ENCODE measurements at places on chromosomes 11 and 22.

GRCh38 chr22:32331236-32331917, 26.3 kb upstream of the RFPL3 start:
- DNase-seq, result no peak

- DNase-seq, result no peak
These were observed at the start of gene RAB36 for GRCh38 chr22:23144932-23145877. Gene RAB36 (plus strand): TSS chr22:23145477. CDS start chr22:23146617, 1,140 bp downstream.

- no peak for DNase-seq
These were observed 128.9 kb downstream of the CCDC34 start for GRCh38 chr11:27234043-27234668.

DNA sequence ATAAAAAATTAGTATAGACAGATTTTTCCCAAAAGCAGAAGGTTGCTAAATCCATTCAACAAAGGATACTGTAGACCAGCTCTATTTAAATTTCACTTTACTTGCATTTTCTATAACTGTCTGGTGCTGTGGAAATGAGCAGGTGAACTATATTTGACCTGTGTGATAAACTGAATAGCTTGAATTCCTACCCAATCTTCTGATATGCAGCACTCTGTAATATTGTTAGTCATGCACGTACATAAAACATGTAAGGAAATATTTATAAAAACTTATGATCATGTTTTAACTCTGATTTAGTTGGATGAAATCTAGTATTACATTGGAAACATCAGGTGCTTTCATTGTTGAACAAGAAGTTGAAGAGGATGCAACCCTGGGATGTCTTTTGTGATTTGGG, 213.6 kb downstream of the DBX1 start:
- DNase-seq, result no peak

DNA sequence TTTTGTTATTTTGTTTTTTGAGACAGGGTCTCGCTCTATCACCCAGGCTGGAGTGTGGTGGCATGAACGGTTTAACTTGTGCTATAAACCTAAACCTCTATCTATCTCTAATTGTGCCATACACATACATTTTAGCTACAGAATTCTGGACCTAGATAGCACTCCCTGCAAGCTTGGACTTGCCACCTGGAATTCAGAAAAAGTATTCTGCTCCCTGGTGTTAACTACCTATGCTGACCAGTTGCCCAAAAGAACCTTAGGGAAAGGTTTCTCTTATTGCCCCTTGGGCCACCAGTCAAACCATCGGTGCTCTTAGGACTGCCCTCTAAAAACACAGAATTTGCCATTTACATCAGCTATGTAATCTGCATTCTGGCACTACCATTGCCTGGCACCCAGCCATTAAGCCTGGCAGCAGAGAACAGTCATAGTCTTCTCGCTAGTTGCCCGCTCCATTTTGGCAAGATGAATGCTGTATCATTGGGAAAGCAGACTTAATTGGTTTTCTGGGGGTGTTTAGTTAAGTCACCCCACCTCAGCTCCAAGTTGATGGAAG, 55.3 kb downstream of the ETS1 start:
- DNase-seq, result no peak

DNA sequence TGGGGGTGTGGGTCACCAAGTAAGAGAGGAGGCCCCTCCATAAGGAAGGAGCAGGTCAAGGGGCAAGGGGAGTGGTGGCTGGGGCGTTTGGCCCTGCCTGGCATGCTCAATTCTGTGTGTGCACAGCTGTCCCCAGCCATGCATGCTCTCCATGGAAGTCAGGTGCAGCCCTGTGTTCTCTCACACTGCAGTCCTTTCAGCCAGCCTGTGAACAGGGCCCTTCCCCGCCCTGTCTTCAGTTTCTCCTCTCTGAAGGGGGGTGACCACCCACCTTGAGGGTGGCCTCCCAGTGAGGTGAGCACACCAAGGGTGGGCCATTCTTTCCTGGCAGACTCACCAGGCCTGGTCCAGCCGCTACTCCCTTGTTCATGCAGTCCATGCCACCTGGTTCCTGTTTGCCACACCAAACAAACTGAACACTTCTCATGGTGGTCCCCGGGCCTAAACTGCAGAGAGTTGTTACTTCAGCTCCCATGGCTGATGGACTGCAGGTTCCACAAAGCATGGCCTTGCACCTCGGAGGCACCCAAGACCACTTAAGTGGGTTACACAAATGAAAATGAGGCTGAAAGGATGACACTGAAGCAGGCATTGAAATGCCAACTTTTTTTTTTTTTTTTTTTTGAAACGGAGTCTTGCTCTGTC, 1.7 kb upstream of the CHCHD10 start:
- no peak for DNase-seq

GRCh38 chr11:125069796-125070195, 6.7 kb downstream of the SLC37A2 start:
- DNase-seq, result no peak

- no peak for DNase-seq
These were observed 261.9 kb downstream of the CTTN start for GRCh38 chr11:70660059-70660888.

DNA sequence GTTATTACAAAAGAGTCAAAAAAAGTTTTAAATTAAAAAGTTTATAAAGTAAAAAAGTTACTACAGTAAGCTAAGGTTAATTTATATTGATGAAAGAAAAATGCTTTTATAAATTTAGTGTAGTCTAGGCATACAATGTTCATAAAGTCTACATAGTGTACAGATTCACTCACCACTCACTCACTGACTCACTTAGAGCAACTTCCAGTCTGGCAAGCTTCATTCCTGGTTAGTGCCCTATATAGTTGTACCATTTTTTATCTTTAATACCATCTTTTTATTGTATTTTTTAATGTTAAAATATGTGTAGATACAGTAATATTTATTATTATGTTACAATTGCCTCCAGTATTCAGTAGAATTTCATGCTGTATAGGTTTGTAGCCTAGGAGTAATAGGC, 2.6 kb upstream of the MMP10 start:
- DNase-seq, result no peak

GRCh38 chr11:78323363-78323762, 94.3 kb downstream of the GAB2 start:
- DNase-seq, result no peak

DNA sequence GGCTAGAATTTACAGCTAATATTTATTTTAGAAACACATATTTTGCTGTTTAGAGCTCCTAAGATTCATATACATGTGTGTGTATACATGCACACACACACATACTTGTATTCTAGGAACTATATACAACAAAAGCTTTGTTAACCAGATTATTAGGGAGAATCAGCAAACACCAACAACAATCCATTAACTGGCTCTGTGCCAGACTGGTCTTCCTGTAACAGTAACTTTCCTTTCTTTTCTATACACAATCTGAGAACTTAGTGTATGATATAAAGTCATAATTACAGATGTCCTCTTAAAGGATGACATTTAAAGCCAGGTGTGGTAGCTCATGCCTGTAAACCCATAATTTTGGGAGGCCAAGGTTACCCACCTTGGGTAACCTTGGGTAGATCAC, 49.5 kb upstream of the CLNS1A start:
- no peak for DNase-seq

DNA sequence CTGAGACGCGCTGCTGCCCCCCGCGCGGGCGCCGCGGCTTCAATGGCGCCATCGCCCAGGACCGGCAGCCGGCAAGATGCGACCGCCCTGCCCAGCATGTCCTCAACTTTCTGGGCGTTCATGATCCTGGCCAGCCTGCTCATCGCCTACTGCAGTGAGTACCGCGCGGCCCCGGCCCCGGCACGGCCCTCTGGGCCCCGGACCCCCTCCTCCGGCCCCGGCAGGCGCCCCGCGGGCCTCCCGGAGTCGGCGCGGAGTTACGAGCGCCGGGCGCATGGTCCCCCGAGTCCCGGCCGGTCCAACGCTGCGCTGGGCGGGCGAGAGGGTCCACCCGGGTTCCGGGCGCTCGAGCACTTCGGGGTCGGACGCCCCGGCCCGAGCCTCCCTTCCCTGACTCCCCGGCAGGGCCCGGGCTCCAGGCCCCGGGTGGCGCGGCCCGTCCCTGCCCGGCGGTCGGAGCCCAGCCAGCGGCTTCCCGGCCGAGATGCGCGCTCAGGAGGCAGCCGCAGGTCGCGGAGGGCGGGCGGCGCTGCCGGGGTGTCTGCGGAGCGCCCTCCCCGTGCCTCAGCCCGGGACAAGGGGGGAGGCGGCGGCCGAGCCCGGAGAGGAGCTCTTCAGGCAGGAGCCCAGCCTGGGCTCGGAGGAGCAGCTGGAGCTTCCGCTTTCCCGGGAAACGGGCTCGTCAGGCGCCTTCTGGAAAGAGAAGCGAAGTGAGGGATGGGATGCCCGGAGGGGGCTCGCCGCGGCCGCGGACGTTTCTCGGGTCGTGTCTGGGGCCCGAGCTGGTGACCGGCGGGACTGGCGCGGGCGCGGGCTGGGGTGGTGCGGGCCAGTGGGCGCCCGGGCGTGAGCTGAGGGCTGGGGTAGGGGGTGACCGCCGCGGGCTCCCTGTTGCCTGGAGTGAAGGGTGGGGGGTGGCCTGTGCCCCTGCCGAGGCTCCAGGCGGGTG, 1337.8 kb downstream of the BRD1 start:
- DNase-seq, result no peak

GRCh38 chr11:102117472-102118113, 7.3 kb downstream of the YAP1 start:
- DNase-seq, result no peak

DNA sequence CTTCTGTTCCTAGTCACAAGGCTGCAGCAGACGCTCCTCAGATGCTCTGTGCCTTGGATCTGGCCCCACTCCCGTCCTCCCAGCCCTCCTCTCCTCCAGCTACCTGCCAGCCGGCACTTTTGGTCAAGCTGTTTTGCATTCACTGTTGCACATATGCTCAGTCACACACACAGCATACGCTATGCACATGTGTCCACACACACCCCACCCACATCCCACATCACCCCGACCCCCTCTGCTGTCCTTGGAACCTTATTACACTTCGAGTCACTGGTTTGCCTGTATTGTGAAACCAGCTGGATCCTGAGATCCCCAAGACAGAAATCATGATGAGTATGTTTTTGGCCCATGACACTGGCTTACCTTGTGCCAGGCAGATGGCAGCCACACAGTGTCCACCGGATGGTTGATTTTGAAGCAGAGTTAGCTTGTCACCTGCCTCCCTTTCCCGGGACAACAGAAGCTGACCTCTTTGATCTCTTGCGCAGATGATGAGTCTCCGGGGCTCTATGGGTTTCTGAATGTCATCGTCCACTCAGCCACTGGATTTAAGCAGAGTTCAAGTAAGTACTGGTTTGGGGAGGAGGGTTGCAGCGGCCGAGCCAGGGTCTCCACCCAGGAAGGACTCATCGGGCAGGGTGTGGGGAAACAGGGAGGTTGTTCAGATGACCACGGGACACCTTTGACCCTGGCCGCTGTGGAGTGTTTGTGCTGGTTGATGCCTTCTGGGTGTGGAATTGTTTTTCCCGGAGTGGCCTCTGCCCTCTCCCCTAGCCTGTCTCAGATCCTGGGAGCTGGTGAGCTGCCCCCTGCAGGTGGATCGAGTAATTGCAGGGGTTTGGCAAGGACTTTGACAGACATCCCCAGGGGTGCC, 109.8 kb downstream of the BCR start:
- DNase-seq, result peak; percentile 16

- DNase-seq, result no peak
These were observed 7.6 kb downstream of the ATXN10 start for GRCh38 chr22:45678961-45679912.

DNA sequence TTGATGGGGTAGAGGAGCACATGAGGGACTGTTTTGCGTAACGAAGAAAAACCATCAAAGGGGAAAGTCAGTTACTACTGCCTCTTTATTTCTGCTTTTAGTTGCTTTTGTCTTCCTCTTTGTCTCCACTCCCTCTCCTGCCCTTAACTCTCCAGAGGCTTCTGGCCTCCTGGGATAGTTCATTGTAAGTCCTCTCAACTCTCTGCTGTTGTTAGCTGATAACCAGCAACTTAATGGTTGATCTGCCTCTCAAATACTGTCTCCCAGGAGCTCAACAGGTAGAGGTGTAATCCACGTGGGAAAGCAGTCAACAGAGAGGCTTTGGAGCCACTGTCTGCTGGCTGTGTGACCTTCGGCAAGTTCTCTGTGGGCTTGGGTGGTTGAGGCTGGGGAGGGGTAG, 47.3 kb downstream of the CCDC81 start:
- DNase-seq, result no peak

DNA sequence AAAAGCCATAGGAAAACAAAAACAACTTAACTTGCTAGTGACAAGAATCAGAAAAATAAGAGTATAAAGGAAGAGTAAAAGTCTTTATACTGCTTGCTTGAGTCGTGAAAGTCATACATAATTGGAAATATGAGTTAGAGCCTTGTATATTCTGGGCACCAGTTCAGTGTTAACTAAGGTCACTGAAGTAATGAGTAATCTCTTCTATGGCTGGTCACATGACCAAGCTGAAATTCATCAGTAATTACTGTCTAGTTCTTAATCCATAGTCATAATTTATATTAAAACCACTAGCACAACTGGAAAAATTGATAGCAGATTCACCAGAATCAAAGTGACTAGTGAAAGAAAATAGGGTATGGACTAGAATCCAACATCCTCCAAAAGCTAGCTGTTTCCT, 84.4 kb upstream of the SLC5A12 start:
- DNase-seq, result no peak

DNA sequence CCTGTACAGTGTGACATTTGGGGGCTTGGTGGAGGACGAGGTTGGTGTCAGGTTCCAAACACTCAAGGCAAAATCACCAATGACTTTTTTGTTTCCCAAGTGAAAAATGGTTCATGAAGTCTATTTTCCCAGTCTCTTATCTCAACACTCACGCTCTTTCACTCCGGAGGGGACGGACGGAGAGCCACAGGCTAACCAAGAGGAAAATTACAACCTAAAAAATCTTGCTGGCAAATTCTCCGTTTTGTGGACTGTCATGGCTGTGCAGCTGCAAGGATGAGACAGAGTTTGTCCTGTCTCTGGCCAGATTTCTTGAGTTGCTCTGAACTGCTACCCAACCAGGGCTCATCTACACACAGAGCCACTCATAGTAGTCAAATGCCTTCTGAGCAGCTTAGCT, 101.2 kb downstream of the ABTB2 start:
- DNase-seq, result no peak

- no peak for DNase-seq
These were observed 1.1 kb downstream of the SHANK2 start for GRCh38 chr11:71251151-71251721.

DNA sequence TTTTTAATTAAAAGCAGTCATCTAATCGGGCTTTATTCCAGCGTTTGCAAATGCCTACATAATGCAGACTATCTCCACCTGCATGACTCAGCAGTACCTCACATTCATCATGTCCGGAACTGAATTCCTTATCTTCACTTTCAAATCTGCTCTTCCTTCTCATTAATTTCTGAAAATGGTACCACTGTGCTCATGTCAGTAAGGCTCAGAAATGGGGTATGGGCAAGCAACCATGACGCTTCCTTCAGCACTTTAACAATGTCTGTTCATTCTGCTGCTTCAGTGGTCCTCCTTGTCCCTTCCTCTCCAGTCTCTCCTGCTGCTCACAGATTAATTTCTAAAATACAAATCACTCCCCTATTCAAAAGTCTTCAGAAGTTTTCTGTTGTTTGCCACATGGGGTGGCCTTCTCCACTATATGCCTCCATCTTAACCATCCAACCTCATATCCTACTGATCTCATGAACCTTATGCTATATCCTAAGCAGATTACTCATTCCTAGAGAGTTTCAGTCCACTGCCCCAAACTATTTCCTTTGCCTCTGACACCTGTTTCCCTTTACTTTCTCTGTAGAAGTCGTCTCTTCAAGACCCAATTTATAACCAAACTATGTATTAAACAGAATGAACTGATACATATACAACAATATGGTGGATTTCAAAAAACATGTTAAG, 7.0 kb downstream of the GTF2H1 start:
- DNase-seq, result no peak

All from AML-193 (cell line).